ENCODE measurements at places on chromosomes 16 and 17.

- no peak for DNase-seq
Measured at GRCh38 chr16:89988951-89989350, 30.3 kb downstream of the DBNDD1 start.

DNA sequence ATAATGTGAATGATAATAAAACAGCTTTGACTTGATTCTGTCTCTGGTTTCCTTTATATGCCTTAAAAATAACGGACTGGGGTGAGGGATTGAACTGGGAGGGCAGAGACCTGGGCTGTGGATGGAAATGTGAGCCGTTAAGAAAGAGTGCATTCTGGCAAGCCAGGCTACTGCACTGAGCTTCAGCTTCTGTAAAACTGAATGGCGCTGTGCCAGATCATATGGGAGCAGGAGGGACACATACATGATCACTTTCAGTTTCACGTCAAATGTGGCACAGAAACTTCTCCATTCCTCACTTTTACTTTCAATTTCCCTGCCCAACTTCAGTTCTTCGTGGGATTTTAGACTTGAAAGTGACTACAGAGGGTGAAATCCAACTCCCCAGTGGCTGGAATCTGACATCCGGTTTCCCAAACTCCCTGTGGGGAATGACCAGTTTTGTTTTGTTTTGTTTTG is 1.1 kb downstream of the MT2A start:
- DNase-seq: peak; percentile 74

- DNase-seq: no peak
Measured at GRCh38 chr17:31525801-31526549, 134.5 kb downstream of the RAB11FIP4 start.

DNA sequence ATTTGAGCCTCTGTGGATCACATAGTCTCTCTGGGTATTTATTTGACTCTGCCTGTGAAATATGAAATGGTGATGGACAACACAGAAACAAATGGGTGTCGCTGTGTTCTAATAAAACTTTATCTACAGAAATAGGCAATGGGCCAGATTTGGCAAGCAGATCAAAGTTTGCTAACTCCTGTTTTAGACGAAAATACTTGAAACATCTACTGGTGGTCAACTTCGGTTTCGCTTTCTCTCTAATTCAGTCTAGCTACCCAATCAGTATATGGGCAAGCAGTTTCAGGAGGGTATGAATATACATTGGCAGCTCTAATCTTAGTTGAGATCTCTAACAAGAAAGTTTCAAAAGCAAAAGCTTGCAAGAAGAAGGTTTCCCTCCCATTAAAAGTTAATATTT is 60.1 kb upstream of the DYNLRB2 start:
- DNase-seq: no peak

DNA sequence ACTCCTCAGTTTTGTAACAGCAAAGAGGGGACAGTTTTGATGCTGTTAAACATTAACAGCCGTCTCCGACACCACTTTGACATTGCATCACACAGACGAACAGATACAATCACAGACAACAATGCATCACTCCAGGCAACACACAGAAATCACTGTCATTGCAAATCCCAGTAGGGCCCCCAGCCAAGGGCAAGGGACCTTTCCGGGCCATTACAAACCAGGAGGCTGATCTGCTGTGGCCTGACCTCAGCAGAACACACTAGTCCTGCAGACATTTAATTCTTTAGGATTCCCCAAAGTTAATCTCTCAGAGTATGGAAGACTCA is 136.2 kb upstream of the RCVRN start:
- no peak for DNase-seq

- no peak for DNase-seq
Measured at GRCh38 chr17:1272701-1273100, 2.5 kb downstream of the BHLHA9 start.

GRCh38 chr17:33056399-33057146 is 64.9 kb downstream of the SPACA3 start:
- DNase-seq: no peak

GRCh38 chr17:78647032-78647431 is 69.8 kb upstream of the DNAH17 start:
- DNase-seq: no peak

- no peak for DNase-seq
Measured at GRCh38 chr16:81275064-81275532, 36.6 kb downstream of the BCO1 start.

DNA sequence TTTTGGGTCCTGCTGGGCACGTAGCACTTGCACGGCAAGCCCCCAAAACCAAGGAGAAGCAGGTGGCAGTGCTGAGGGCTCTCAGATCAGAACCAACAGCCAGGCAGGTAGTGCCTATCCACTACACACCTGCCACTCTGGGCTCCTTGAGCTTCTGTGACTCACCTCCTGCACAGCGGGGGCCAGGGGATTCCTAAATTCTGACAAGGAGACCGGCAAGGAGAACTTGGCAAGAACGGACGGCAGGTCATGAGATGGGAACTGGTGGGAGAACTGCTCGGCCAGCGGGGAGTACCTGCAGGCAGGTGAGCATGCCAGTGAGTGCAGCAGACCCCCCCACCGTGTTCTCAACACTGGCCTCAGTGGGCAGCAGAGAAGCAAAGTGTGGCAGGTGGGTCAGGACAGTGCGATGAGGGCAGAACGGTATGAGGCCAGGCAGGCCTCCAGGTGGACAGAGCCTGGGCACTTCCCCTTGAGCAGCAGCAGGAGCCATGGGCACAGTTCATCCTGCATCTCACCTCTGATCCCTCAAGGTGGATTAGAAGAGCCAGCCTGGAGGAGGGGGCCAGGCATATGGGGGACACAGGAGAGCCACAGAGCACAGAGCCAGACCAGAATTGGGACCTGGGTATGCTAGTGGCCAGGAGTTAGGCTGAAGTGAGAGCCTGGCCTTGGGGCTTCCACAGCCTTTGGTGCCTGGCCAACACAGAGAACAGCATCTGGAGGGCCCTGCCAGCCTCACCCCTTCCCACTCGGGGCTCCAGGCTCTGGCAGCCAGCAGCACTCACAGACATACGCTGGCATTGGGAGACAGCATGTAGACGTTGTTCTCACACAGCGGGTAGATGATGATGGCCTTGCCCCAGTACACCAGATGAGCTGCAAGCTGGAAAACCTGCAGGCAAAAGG is 14.7 kb downstream of the MPG start:
- DNase-seq: no peak

GRCh38 chr17:49523706-49524472 is 28.8 kb downstream of the NGFR start:
- DNase-seq: no peak

DNA sequence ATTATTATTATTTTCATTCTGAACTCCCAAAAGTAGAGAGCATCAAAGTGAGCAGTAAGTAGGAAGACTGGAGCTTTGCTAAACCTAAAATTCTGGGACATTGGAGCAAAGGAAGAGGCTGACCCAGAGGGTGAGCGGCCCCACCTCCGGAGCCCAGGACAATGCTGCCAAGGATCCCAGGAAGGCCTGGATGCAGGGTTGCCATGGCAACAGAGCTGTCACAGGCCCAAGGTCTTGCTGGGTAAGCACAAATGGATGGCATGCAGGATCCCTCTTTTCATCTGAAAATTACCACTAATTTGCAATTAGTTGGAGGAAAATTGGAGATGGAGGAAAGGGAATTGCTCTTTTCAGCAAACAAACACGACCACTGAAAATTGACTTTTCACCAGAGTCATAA is 457.9 kb upstream of the CDH5 start:
- no peak for DNase-seq

DNA sequence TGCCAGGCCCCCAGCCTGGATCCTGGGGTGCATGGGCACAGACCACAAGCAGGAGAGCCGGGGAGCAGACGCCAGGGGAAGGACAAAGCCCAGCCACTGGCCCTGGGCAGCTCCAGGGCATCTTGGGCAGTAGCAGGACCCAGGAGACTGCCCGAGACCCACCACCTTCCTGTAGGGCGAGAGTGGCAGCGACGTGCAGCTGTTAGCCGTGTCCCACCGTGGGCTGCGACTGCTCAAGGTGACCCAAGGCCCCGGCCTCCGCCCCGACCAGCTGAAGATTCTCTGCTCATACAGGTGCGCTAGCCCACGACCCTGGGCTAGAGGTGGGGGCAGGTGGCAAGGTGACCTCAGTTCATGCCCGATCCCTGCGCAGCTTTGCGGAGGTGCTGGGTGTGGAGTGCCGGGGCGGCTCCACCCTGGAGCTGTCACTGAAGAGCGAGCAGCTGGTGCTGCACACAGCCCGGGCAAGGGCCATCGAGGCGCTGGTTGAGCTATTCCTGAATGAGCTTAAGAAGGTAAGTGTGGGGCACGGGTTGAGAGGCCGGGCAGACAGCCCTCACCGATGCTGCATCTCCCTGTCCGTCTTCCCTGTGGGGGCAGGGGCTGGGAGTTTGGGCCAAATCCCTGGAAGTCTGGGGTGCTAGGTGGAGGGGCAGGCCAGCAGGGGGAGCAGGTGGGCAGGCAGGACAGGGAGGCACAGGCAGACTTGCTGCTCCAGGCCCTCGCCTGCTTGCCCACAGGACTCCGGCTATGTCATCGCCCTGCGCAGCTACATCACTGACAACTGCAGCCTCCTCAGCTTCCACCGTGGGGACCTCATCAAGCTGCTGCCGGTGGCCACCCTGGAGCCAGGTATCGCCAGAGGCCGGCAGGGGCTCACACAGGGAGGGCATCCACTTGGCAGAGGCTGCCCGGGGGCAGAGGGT is 13.5 kb upstream of the SMIM5 start:
- DNase-seq: no peak

GRCh38 chr17:40755231-40755630 is at the start of gene KRT25:
TSS of gene KRT25 (minus strand) at chr17:40755331. CDS start at chr17:40755271, 60 bp downstream.
- no peak for DNase-seq

DNA sequence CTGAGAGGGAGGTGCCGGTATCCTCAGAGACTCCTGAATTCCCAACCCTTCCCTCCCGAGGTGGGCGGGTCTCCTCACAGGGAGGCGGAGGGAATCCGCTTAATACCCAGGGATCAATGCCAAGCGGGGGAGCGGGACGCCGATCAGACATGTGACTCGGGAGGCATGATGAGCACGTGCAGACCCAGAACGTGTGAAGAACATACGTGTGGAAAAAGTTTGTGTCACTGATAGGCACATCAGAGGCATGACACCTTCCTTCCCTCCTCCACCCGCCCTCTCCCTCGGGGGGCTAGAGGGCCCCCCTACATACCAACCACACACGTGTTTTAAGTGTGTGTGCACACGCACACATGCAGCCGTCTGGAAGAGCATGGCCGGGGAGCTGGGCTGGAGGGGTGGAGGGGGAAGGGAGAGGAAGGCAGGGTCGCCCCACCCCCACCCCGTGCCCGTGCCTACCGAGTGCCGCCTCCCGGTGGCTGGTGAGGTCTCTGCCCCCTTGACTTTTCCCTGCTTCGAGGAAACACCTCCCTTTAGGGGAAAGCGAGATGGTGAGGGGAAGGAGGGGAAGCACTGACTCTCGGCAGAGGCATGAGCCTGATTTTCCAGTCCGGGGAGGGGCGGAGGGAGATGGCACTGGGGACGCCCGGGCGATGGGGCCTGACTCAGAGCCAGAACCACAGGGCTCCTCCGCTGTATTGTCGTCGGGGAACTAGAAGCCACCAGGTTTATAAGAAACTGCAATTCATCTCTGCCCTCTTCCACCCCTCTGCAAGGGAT is 12.1 kb upstream of the TBX21 start:
- no peak for DNase-seq

DNA sequence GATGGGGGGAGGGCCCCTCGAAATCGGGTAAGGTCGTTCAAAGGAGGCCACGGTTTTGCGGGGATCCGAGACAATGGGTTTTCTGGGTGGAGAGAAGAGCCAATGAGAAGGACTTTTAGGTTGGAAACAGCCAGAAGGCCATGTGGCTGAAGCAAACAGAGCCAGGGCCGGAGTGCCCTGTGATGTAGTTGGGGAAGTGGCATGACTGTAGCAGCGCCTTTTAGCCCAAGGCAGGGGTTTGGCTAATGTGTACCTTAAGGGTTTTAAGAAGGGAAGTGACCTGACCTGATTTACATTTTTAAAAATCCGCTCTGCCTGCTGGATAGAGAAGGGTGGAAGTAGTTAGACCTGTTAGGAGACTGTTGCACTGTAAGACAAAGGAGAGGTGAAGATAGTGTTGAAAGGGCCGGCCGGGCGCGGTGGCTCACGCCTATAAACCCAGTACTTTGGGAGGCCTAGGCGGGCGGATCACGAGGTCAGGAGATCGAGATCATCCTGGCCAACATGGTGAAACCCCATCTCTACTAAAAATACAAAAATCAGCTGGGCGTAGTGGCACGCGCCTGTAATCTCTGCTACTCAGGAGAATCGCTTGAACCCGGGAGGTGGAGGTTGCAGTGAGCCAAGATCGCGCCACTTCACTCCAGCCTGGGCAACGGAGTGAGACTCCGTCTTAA is 1.0 kb downstream of the LYRM1 start:
- DNase-seq: peak; percentile 17

DNA sequence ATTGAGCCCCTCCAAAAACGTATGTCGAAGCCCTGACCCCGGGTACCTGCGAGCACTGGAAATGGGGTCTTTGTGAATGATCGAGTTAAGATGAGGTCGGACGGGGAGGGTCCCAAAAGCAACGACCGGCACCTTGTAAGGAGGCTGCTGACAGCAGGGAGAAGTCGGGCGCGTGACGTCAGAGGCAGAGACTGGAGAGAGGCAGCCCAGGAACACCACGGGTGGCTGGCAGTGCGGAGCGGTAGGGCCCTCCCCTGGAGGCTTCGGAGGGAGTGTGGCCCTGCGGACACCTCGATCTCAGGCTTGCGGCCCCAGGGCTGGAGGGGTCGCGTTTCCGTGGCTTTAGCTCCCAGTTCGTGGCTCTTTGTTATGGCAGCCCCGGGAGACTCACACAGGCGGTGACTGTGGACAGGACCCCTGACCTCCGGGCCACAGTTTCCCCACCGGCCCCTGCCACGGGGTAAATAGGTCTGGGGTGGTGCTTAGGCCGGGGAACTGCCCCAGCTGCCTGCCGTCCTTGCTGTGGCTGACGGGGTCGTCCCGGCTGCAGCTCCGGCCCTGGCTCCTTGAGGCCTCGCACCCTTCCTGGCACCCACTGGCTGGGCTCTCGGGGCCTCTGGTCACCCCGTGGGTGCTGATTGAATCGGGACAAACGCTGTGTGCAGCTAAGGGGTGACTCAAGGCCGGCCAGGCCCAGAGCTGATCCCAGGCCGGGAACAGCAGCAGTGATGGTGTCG is 10.6 kb upstream of the SSTR5 start:
- no peak for DNase-seq

GRCh38 chr17:15366026-15366425 is 24.6 kb upstream of the TEKT3 start:
- no peak for DNase-seq

GRCh38 chr17:83203472-83204221 is 124.2 kb downstream of the METRNL start:
- DNase-seq: no peak

- DNase-seq: peak; percentile 98
Measured at GRCh38 chr17:45092911-45093430, 31.9 kb downstream of the NMT1 start.

GRCh38 chr17:50507871-50508572 is at the start of gene MYCBPAP:
TSS of gene MYCBPAP (plus strand) at chr17:50508439. CDS start at chr17:50508675, 236 bp downstream.
- DNase-seq: peak; percentile 38

GRCh38 chr17:5481451-5481850 is 4.5 kb downstream of the DERL2 start:
- DNase-seq: no peak

DNA sequence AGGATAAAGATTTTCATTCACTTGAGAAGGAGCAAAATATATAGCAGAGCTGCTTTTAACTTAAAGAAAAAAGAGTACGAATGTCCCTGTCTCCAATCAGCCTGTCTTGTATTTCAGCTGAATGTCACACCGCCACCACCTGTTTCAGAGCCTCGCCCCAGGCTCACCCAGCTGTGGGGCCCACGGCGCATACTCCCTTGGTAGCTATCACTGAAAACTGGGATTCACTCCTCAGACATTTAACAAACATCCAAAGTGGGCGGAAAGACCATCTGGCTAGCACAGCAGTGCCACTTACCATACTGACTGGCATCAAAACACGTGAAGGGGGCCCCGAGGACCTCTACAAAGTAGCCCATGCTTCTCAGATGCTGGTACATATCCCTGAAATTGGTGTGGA is 25.4 kb upstream of the SLC38A8 start:
- no peak for DNase-seq
